ENCODE measurements at places on chromosomes 11 and 22.

GRCh38 chr11:67634366-67635230 lies 4.9 kb upstream of the NUDT8 start:
- no peak for DNase-seq

GRCh38 chr11:126968915-126969314 lies 31.7 kb downstream of the KIRREL3 start:
- no peak for DNase-seq

DNA sequence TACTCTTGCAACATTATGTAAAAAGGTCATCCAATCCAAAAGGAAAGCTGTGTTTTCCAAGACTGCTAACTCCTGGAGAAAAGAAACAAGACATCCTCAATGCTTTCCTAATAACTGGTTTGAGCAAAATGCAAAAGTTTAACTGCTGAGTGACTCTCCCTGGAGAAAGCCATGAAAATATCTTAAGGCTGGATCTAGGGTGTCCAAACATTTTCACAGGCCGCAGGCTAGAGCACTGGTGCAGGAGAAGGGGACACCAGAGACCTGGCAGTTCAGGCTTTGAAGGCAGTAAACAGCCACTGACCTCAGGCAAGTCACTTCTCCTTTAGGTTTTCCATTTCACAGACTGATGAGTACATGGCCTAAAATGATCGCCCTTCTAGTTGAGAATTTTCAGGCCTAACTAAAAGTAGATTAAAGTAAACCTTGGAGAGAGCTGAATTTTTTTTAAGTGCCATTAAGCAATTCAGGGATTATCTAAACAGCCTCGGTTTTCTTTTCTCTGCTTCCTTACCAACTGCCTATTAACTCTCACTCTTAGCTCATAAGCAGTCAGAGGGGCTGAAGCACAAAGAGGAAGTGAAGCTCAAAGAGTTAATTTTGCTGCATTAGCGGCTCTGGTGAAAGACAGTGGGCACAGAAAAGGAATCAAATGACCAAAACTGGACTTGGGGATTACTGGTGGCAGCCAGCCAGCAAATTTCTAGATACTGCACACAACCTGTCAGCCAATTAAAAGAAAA lies 2.3 kb downstream of the CHKA start:
- no peak for DNase-seq

GRCh38 chr11:72661486-72661885 lies 12.7 kb downstream of the PDE2A start:
- no peak for DNase-seq

- DNase-seq, result no peak
These were observed 18.6 kb downstream of the ATM start for GRCh38 chr11:108241330-108242037.

DNA sequence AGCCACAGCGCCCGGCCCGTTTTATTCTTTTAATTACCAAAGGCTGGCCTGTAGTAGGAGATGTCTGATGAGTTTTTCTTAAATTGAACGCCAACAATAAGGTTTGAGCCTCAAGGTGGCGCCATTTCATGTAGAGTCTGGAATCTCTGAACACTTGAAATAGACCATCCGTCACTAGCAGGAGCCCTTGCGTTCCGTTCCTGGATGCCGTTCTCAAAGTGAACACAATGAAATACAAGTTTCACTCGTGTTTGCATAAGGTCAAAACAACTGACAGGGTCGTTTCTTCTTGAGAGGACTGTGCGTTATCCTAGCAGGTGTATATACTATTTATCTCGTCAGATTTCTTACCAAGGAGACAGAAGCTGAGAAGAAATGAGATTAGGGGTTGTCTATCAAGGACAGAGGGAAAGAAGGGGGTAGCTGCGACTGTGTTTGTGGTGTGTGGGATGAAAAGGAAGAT lies 18.7 kb upstream of the SCGB1D1 start:
- DNase-seq, result peak; percentile 69

DNA sequence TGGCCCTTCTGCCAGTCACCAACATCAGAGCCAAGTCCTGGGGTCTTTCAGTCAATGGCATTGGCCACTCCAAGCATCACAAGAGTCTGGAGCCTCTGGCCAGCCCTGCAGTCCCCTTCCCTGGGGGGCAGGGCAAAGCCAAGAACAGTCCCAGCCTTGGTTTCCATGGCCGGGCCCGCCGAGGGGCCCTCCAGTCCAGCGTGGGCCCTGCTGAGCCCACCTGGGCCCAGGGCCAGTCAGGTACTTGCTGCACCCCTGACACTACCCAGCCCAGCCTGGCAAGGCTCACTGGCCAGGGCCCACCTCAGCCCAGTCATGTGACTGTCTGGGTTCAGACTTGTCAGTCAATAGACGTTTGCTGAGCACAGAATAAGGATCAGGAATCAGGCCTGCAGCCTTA lies 10.8 kb downstream of the TMEM258 start:
- no peak for DNase-seq

DNA sequence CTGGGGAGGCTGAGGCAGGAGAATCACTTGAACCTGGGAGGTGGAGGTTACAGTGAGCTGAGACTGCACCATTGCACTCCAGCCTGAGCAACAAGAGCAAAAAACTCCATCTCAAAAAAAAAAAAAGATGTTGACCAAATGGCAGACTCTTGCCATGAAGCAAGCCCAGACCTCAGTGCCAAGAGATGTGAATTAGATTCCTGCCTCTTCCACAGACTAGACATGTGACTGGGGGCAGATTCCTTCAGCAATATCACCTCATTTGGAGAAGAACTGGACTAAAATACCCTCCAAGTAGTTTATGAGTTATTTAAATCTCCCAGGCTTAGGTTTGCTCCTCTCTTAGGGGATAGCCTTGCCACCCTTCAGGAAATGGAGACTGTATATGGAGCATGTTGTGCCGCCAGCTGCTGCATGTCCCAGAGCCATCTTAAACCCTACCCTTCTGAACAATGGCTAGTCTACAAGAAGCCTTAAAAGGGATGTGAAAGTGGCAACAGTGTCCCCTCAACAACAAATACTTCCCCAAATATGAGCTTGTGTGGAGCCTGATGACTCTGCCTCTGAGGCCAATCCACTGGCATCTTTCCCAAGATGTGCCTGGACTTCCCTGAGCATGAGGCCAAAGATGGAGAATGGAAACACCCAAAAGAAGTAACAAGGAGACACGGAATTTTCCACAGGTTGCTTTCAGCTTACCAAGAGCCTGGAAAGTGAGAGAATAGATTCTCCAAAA lies 763 bp upstream of the MS4A7 start:
- DNase-seq, result no peak

GRCh38 chr22:20413217-20414058 lies 19.5 kb downstream of the ZNF74 start:
- DNase-seq, result no peak

DNA sequence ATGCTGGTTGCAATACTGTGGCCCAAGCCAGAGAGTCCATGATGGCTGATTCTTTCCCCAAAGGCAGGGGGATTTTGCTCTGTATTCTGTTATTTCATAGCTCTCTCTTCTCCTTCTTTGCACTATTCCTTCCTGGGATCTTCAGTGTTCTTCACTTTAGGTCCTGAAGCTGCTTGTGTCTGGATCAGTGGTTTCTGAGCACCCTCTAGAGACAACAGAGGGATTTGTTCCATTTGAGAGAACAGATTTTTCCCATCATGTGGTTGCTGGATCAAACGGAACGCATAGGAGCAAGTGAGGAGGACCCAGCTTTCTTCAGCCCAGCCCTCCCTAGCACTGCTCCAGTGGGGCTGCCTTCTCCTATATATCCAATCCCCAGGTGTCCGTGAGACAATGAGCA lies 68.7 kb upstream of the SYN3 start:
- no peak for DNase-seq

DNA sequence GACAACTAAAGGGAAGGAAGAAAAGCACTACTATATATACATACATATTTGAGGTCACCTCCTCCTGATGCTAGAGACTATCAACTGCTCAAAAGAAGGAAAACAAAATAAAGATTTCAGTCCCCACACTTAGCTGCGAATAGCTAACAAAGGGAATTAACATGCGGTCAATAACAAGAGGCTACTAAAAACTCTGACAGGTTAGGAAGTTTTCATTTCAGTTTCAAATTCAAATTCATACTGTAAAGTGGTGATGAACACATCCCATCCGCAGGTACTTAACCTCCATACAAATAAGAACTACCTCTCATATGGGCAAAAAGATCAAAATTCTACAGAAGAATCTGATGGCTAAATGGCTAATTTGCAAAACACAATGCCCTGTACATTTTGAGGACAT lies 2.6 kb downstream of the NAP1L4 start:
- DNase-seq, result no peak

DNA sequence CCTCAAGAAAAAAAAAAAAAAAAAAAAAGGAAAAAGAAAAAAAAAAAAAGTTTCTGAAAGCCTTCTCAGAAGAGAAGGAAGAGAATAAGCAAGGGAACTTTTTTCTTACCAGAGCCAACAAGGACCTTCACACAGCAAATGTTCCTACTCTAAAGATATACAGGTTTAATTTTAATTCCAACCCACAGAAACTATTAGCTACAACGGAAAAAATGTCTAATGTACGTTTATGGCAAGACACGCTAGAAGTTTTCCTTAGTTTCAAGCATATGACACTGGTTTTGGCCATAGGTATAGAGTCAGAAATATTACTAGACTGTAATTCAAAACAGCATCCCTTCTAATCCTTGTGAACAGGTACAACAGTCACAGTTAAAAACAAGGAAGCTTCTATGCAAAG lies 120.1 kb downstream of the MRTFA start:
- DNase-seq, result no peak

GRCh38 chr11:27882066-27882697 lies 181.9 kb upstream of the BDNF start:
- no peak for DNase-seq

GRCh38 chr22:11253000-11253511 lies 4274.9 kb upstream of the OR11H1 start:
- no peak for DNase-seq

- no peak for DNase-seq
These were observed 71.8 kb upstream of the APOA1 start for GRCh38 chr11:116909245-116909644.

GRCh38 chr11:71565263-71565662 lies at the start of gene KRTAP5-10:
Gene KRTAP5-10 (plus strand): TSS chr11:71565563. CDS start chr11:71565588, 25 bp downstream.
- DNase-seq, result no peak

- no peak for DNase-seq
These were observed 13.3 kb downstream of the RTN3 start for GRCh38 chr11:63694596-63694995.

- no peak for DNase-seq
These were observed 24.6 kb downstream of the OR10A6 start for GRCh38 chr11:7906481-7906880.

DNA sequence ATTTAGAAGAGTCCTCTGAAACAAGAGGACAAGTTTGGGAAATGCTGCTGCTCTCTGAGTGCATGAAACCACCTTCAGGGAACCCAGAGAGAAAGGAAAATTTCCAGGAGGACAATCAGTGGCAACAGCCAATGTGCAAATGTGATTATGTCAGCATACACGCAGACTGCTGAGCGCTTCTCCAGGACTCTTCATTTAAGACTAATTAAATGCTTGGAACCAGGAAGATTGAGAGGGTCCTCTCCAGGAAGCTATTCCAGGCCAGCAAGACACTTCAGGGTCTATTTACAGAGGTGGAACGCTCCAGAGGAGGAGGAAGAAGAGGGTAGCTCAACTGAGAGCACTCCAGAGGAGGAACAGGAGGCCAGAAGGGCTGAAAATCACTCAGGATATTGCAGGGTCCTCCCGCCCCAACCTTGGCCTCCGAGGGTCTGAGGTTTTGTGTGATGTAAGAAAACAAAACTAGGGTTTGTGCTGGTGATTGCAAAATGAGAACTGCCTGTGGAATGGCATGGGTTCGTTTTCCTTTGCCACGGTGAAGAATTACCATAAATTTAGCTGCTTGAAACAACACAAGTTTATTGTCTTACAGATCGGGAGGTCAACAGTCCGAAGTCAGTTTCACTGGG lies 14.1 kb upstream of the HTR3A start:
- DNase-seq, result no peak

- DNase-seq, result no peak
These were observed 66.4 kb downstream of the DYNC2H1 start for GRCh38 chr11:103175461-103176129.

DNA sequence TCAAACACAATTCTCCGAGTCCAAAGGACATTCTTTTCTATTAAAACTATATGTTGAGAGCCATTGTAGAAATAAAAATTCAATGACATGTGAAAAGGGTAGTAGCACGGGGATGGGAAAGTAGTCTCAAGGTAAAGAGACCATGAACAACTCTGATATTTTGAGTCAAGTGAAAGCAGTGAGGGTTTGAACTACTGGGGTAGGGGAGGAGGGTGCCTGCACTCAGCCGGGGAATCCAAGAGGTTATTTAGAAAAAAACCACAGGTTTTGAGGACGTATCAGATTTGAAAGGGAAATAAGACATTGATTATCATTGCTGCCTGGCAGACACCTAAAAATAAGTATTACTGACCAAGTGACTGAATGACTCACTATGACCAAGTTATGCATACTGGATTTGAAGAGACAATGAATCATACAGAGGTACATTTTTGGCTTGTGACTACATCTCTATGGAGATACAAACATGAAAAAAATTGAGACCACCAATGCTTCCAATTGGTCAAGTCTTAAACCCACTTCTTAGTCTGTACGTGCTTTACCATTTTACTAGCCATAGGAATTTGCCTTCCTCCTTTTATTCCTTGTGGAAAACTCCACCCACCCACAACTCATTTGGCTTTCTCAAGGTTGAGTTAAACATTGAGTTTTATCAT lies 2.2 kb upstream of the OR52H1 start:
- peak; percentile 36 for DNase-seq

GRCh38 chr11:78825591-78826020 lies 250.9 kb upstream of the NARS2 start:
- no peak for DNase-seq

DNA sequence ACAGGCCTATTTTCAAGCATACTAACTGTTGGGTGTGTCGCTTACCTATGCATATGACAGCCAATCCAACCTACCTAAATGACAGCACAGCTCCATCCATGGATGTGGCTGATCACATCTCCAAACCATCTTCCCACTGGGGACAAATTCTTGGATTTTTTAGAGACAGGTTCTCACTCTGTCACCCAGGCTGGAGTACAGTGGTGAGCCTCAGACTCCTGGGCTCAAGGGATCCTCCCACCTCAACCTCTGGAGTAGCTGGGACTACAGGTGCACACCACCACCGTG lies 18.0 kb downstream of the SCARF2 start:
- no peak for DNase-seq

DNA sequence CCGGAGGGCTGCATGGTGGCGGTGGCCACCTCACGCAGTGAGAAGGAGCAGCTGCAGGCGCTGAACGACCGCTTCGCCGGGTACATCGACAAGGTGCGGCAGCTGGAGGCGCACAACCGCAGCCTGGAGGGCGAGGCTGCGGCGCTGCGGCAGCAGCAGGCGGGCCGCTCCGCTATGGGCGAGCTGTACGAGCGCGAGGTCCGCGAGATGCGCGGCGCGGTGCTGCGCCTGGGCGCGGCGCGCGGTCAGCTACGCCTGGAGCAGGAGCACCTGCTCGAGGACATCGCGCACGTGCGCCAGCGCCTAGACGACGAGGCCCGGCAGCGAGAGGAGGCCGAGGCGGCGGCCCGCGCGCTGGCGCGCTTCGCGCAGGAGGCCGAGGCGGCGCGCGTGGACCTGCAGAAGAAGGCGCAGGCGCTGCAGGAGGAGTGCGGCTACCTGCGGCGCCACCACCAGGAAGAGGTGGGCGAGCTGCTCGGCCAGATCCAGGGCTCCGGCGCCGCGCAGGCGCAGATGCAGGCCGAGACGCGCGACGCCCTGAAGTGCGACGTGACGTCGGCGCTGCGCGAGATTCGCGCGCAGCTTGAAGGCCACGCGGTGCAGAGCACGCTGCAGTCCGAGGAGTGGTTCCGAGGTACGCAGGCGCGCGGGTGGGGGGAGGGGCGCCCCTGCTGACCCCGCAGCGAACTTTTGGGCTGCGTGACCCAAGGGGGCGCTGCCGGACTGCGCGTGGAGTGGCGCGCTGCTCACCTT lies 670 bp downstream of the NEFH start:
- no peak for DNase-seq

All from stromal cell of bone marrow (primary cell).